ENCODE measurements at places on chromosomes 7 and 10.
A peak's percentile ranks its signal among the peaks of the same experiment; 100 is the strongest.

- no peak for DNase-seq
Measured at GRCh38 chr7:157898802-157899505, 562.1 kb downstream of the DNAJB6 start.

DNA sequence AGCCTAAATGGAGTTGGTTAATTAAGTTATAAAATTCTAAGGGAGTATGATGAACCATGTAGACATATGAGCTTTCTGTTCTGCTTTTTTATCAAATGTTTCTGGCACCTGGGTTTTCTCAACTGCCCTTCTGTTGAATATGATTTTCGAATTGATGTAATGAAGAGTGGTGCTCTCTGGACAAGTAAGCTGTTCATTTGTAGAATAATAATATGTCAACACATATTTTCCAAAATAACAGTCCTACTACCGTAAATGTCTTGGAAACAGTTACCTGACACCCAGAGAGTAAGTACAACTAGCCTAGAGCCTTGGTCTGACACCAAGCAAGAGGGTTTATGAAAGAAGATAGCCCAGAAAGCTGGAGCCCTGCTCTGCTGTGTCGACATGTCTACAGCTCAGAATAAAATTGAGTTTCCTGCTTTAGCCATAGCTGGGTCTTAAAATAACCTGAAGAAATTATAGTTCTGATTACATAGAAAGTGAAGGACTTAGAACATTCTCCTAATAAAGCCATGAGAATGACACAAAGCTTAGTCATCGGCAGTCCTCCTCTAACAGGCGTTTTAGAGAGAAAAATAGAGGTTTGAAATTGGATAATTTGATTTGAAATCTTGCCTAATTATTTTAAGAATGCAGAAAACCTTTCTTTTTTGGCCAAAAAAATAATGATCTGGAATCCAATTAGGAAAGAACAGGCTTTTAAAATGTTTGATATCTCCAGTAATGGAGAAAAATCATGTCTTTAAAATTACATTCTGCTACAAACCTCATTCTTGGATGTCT, 25.1 kb downstream of the HDAC9 start:
- DNase-seq = peak; percentile 74

GRCh38 chr7:148265896-148266295, 324.7 kb upstream of the C7orf33 start:
- DNase-seq = no peak

GRCh38 chr10:48253970-48254657, 20.4 kb downstream of the FRMPD2 start:
- DNase-seq = no peak

GRCh38 chr10:48509974-48510692, 94.7 kb downstream of the ARHGAP22 start:
- DNase-seq = no peak

- DNase-seq = no peak
Measured at GRCh38 chr10:43427166-43427825, 9.6 kb upstream of the ZNF487 start.

GRCh38 chr7:45662018-45662417, 87.8 kb downstream of the ADCY1 start:
- DNase-seq = no peak

DNA sequence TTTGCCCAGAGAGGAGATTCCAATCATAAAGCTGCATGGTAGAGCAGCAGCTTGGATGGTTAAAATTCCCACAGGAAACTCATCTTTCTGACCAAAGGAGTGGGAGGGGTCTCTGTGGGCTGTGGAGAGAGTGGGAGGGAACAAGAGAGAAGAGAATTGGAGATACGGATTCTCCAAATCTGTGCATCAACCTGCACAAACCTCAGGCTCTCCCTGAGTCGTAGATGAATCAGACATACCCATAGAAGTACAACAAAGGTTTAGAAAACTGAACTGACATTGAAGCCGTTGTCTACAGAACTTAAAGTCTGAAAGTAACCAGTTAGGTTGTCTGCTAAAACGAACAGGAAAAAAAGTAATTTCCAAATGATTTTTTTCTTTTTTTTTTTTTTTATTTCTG, 41.9 kb downstream of the CYCS start:
- DNase-seq = no peak

Measured in adipocyte (in vitro differentiated cells).